NB4 (cell line): ENCODE measurements at places on chromosomes 5 and 9.

DNA sequence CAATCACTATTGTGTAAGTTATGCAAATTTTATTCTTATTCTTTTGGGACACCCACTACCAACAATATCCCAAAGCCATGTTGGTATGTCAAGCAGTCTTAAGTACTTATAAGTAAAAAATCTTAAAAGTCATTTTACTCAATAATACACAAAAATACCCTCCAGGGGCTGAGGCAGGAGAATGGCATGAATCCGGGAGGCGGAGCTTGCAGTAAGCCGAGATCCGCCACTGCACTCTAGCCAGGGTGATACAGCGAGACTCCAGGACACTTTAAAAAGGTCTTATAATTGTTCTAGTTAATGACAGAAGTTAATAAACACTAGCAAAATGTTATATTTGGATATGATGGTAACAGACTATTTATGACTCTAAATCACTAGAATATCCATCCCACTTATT is 16.8 kb downstream of the CLINT1 start:
- no peak for DNase-seq

GRCh38 chr9:77832639-77833038 is 184.5 kb upstream of the GNA14 start:
- DNase-seq: no peak

GRCh38 chr5:38827525-38827924 is 18.3 kb upstream of the OSMR start:
- no peak for DNase-seq

- peak; percentile 80 for DNase-seq
These were observed 59.1 kb upstream of the GOLPH3 start for GRCh38 chr5:32233220-32233695.

DNA sequence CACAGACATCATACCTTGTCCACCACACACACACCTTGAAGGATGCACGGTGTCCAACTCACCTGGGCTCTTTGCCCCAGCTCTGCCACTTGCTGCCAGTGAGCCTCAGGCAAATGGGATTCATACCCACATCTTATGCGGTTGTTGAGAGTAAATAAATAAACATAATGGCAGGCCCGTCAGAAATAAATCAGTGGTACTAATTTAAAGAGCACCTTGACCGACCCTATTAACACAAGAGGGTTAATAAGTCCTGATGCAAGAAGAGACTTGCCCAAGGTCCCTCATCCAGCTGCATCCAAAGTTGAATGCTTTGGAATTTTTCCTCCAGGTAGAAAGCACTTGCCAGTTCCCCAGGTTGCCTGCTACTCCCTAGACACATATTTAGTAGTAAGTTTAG is 11.6 kb upstream of the AKNA start:
- no peak for DNase-seq

DNA sequence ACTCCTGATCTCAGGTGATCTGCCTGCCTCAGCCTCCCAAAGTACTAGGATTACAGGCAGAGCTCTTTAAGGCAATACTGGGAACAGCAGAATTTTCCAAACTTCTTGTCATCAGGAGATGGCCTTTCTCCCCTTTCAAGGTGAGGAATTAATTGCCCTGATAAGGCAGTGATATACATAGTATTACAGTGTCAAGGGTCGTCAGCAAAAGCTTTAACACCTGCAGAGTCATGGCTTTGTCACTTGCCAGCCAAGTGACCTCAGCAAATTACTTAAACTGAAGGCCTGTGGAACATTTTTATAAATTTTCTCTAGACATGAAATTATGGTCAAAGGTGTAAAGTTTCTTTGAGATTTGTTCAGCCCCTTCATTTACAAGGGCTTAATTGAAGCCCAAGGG is 59.5 kb downstream of the FBXO38 start:
- no peak for DNase-seq

- no peak for DNase-seq
These were observed 199.5 kb downstream of the FOXD4L6 start for GRCh38 chr9:40928803-40929487.

DNA sequence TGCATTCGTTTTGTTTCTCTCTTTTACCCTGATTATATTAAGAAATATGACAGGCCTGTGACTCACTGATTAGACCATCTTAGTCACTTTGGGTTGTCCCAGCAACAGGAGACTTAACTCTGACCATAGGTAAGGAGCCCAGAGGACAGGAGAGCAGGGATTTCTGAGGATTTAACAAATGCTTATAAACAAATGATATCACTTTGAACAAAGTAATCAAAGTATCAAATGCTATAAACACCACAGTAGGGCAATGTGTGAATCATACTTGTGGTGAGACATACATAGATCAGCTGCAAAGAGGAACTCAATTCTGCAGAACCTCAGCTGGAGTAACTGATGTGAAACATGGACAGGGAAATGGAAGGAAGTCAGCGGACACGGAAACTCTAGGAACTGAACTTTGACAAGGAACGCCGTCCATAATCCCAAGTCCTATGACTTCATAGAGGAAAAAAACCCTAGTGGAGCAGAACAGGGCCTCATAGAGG is 190.6 kb upstream of the MSX2 start:
- peak; percentile 68 for DNase-seq

DNA sequence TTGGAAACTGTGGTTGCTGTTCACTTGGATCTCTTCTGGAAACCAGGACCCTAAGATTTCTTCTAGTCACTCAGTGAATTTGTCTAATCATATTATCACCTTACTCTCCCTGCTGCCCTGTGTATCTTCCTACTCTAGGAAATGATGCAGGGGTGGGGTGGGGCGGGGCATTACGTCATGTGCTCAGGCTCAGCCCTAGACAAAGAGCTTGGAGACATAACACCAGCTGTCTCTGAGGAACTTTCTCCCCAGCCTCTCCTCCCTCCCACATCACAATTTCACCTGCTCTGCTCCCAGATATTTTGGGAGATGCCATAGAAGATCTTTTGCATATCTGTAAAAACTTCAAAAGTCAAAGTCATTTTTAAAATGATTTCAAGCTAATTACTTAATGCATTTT is 470.4 kb downstream of the ZSWIM6 start:
- no peak for DNase-seq

- DNase-seq: peak; percentile 45
These were observed 899 bp upstream of the RAPGEF6 start for GRCh38 chr5:131635684-131636572.

GRCh38 chr5:118960557-118960956 is 27.8 kb downstream of the DTWD2 start:
- no peak for DNase-seq

DNA sequence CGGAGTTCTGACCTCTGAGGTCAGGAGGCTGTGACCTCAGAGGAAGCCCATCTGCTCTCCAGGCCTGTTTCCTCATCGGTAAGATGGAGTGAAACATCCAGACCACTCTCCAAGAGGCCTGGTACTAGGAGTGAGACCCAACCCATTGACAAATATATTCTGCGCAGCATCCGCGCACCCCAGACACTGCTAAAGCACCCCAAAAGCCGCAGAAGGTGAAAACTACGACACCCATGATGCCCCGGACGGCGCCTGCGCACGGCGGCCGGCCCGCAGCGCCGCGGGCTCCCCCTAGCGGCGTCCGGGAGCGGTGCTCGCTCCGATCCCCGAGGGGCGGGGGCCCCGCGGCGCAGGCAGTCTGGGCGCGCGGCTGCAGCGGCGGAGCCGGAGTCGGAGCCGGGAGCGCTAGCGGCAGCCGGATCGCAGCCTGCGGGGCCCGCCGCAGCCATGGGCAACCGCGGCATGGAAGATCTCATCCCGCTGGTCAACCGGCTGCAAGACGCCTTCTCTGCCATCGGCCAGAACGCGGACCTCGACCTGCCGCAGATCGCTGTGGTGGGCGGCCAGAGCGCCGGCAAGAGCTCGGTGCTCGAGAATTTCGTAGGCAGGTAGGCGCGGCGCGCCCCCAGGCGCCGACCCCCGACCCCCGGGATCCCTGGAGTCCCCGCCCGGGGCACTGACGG is at the start of gene DNM1:
DNM1 (plus strand) TSS at position 356 of the 683 bp plus-strand sequence; CDS start at position 448, 92 bp downstream.
- peak; percentile 76 for DNase-seq

- peak; percentile 70 for DNase-seq
These were observed 37.4 kb downstream of the C9orf152 start for GRCh38 chr9:110170357-110171257.

DNA sequence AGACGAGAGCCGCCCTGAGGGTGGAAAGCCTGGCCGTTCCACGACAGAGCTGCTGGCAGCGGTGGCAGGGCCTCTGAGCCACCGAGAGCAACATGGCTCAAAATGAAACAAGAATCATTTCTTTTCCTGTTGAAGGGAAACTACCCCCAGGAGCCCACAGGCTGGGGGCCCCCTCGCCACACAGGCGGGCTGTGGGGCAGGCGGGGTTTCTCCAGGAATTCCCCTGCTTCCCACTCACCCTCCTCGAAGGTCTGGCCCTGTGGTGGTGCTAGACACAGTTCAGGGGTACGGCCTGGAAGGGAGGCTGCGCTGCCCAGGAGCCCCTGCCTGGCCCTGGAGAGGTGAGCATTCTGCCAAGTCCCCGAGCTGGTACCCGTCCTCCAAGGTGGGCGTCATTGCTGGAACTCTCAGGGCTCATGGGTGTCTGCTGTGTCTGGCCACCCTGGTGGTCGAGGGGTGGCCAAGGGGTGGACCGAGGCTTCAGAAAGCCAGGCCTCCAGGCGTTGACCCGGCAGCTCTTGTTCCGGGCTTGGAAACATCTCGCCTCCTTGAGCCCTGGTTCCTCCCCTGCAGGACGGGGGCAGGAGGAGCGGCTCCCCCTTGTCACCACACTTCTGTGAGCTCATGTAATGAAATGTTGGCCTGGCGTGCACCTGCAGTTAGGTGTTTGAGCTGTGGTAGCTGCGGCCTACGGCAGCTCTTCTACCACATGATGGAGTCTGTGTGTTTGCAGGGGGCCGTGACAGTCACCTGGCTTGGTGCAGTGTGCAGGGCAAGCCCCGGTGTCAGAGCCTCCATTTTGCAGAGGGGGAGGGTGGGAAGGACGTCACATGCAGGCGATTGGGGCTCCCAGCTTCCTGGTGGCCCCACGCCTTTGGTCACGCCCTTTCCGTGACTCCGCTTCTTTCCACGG is 65.3 kb downstream of the RXRA start:
- no peak for DNase-seq

GRCh38 chr9:34332076-34332964 is 3.0 kb downstream of the NUDT2 start:
- peak; percentile 72 for DNase-seq

DNA sequence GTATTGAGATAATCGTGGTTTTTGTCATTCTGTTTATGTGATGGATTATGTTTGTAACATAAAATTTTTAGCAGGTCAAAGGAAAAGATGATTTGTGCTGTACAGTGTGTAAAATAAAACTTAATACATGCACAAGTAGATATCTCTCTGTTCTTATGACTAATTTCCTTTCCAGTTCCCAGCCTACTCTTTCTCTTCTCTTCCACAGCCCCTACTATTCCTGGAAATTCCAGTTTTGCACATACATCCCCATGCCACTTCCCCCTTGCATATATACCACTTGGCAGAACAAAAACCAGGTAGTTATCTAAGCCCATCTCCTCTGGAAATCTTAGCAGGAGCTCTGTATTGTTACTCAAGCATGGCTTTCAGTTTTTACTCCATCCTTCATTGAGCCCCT is 20.2 kb downstream of the TEK start:
- DNase-seq: no peak

DNA sequence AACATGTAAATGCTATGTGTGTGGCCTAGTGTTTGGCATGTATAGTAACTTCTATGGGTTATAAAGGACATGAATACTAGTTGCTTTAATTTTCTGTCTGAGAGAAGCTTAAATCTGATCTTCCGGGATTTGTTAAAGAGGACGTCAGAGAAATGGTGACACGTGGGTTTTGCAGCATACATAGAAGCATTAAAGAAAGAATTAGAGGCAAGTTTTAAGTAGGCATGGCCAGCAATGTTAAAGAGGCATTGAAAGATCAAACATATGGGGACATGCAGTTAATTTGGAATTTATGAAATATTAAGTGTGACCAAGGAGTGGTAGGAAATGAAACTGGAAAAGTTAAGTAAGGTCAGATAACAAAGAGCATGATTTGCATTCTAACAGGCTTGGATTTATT is 311.4 kb upstream of the RIOK2 start:
- no peak for DNase-seq

GRCh38 chr9:131635285-131635684 is 90.0 kb downstream of the PRRT1B start:
- DNase-seq: peak; percentile 98

DNA sequence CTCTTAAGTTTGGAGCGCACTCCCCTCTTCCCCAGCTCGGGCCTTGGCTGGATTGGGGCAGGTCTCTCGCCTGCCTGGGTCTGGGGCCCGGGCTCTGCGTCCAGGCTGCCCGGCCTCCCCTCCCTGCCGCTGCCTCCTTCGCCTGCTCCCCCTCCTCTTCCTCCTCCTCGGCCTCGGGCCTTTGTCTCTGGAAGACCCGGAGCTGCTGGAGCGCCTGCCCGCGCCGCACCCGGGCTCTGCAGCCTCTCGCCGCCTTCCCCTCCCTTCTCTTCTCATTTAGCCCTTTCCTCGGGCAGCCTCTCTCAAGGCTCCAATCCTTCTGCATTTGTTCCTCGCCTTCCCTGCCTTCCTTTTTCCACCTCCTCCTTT is 218.5 kb downstream of the C9orf50 start:
- no peak for DNase-seq

DNA sequence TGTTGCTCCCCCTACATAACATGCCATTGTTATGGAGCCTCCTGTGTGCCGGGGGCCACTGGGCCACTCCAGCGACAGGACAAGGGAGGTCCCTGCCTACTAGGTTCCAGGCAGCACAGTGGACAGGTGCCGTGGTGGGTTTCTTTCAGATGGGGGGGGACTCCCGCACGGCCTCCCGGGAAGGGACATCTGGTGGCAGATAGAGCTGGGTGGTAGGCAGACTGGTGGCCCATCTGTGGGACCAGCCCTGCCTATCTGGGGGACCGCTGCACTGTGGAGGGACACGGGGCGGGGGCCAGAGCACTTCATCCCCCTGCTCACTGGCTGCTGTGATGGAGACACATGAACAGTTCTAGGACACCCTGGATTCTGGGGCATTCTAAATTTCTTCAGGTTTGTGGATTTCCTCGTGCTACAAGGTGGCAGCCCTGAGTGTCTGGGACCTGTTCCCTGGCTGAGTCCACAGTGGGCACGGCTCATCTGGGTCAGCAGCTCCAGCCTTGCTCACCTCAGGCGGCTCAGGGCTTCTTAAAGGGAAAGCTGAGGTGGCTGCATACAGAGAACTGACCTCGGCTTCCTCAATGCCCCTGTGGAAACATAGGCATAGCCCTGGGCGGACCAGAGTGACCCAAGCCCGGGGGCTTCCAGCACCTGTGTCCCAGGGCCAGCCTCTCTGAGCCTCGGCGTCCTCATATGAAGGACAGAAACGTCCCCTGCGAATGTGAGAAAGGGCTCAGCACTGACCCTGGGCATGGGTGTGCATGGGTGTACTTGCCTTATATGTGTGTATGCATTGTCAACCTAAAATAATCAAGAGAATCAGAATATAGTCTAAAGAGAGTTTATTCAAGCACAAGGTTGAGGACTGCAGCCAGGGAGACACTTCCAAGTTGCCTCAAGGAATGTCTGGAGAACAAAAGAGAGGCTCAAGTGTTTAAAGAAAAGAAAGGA is 22.5 kb downstream of the FGD3 start:
- DNase-seq: no peak

GRCh38 chr5:163459462-163459818 is 462 bp downstream of the NUDCD2 start:
- no peak for DNase-seq
